Heart left ventricle (tissue), 16 donors: ENCODE measurements at places on chromosomes 2 and 18. TPM values are rescaled to one million over a fixed set of nuclear protein-coding genes. Genes with fewer than 3 reads are reported as not detected.

The CTDP1 gene
- total RNA-seq = 8.3 TPM

The UGT1A4 gene
- total RNA-seq = not detected

GRCh38 chr2:152480821-152481399 is 145.9 kb downstream of the FMNL2 start:
- no peak for DNase-seq

GRCh38 chr2:121281694-121282093 is 3.3 kb downstream of the TFCP2L1 start:
- DNase-seq = no peak

- DNase-seq = no peak
Measured at GRCh38 chr2:230942920-230943896, 18.2 kb upstream of the GPR55 start.

GRCh38 chr2:214902286-214902685 is 92.8 kb upstream of the BARD1 start:
- no peak for DNase-seq

GRCh38 chr18:35876243-35876642 is 96.2 kb upstream of the RMP24 start:
- no peak for DNase-seq

DNA sequence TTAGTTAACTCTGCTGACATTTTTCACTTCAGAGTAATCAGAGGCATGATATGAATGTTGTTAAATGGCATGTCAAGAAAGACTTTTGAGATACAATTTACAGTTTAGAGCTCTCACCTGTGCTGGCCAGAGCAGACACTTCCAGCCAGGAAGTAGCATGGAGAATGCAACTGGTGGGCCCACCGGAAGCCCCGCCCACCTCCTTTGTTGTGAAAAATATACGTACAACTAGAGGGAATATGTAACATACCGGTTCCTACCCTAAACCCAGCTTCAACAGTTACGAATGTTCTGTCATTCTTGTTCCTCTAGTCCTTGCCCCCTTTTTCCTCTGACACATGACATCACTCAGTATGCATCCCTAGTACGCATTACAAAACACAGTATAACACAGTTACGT is 70.2 kb upstream of the ITM2C start:
- no peak for DNase-seq

DNA sequence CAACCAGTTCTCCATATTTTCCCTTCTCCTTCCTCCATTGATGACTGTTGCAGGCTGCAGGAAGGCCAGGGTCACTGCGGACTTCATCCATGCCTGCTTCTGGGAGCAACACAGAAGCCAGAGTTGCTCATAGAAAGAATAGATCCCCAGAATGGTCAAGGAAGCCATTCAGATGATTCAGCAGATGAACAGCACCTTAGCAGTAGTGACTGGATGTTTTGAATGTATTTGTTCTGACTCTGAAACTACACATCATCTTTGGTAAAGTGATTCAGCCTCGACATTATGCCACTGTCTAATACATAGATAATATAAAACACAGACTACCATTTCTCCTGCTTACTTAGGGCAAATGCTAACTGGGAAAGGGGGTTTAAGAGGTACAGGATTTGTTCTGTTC is 411.6 kb downstream of the RND3 start:
- DNase-seq = no peak

- DNase-seq = no peak
Measured at GRCh38 chr2:120558847-120559246, 176.8 kb upstream of the GLI2 start.

- DNase-seq = no peak
Measured at GRCh38 chr2:35294636-35295263, 1060.8 kb upstream of the CRIM1 start.
